ENCODE measurements at places on chromosomes 16 and 17. TPM values are rescaled to one million over a fixed set of nuclear protein-coding genes. Genes with fewer than 3 reads are reported as not detected.
A peak's percentile ranks its signal among the peaks of the same experiment; 100 is the strongest.

GRCh38 chr16:77509796-77510195, 75.0 kb upstream of the ADAMTS18 start:
- no peak for DNase-seq
- no peak overlapping the region for H3K27ac ChIP-seq
- H3K4me1 ChIP-seq = no peaks in the 10 kb centered on the region
- H3K36me3 ChIP-seq = no peaks in the 10 kb centered on the region
- H3K27me3 ChIP-seq = no peaks in the 10 kb centered on the region

- DNase-seq = no peak
- no peaks in the 10 kb centered on the region for H3K27me3 ChIP-seq
- H3K36me3 ChIP-seq = no peaks in the 10 kb centered on the region
- no peaks in the 10 kb centered on the region for H3K4me1 ChIP-seq
- no peak overlapping the region for H3K4me3 ChIP-seq
- H3K27ac ChIP-seq = no peak overlapping the region
Observed at GRCh38 chr16:79800016-79800608, 199.6 kb upstream of the MAF start.

- H3K4me3 ChIP-seq = no peak overlapping the region
- no peak overlapping the region for H3K27ac ChIP-seq
- H3K4me1 ChIP-seq = no peaks in the 10 kb centered on the region
- H3K36me3 ChIP-seq = no peaks in the 10 kb centered on the region
- H3K27me3 ChIP-seq = no peaks in the 10 kb centered on the region
Observed at GRCh38 chr16:83029467-83029866, 402.7 kb downstream of the CDH13 start.

GRCh38 chr17:55162556-55162946, 102.2 kb upstream of the HLF start:
- no peak overlapping the region for H3K27ac ChIP-seq
- no peaks in the 10 kb centered on the region for H3K36me3 ChIP-seq
- no peaks in the 10 kb centered on the region for H3K4me1 ChIP-seq
- no peak overlapping the region for H3K4me3 ChIP-seq
- H3K27me3 ChIP-seq = no peaks in the 10 kb centered on the region

- no peaks in the 10 kb centered on the region for H3K36me3 ChIP-seq
- H3K4me3 ChIP-seq = no peak overlapping the region
- no peaks in the 10 kb centered on the region for H3K4me1 ChIP-seq
- no peak for DNase-seq
- H3K27me3 ChIP-seq = no peaks in the 10 kb centered on the region
Observed at GRCh38 chr17:70772761-70773160, 603.4 kb downstream of the KCNJ2 start.

DNA sequence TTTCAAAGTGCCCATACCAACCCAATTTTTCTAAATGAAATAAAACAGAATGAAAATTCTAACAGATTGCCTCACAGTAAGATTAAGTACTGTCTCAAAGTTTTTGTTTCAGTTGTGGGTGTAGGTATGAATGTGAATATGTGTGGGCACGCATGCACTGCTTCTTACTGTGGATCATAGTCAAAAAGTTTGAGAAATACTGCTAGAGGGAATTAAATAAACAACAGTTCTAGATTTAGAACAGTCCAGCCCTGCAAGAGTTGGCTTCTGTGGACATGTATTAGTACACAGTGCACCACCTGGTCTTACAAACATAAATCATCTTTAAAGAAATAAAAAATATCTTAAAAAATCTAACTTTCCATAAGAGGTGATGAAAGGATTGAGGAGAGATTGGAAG, 8.4 kb downstream of the ZNF652 start:
- H3K27ac ChIP-seq = no peak overlapping the region
- no peak overlapping the region for H3K4me3 ChIP-seq
- no peak for DNase-seq
- H3K36me3 ChIP-seq = no peaks in the 10 kb centered on the region
- H3K4me1 ChIP-seq = peaks cover 48% of the 10 kb centered on the region

- H3K27me3 ChIP-seq = no peaks in the 10 kb centered on the region
- no peaks in the 10 kb centered on the region for H3K36me3 ChIP-seq
- H3K4me3 ChIP-seq = no peak overlapping the region
Observed at GRCh38 chr17:13353590-13353989, 248.1 kb downstream of the HS3ST3A1 start.

DNA sequence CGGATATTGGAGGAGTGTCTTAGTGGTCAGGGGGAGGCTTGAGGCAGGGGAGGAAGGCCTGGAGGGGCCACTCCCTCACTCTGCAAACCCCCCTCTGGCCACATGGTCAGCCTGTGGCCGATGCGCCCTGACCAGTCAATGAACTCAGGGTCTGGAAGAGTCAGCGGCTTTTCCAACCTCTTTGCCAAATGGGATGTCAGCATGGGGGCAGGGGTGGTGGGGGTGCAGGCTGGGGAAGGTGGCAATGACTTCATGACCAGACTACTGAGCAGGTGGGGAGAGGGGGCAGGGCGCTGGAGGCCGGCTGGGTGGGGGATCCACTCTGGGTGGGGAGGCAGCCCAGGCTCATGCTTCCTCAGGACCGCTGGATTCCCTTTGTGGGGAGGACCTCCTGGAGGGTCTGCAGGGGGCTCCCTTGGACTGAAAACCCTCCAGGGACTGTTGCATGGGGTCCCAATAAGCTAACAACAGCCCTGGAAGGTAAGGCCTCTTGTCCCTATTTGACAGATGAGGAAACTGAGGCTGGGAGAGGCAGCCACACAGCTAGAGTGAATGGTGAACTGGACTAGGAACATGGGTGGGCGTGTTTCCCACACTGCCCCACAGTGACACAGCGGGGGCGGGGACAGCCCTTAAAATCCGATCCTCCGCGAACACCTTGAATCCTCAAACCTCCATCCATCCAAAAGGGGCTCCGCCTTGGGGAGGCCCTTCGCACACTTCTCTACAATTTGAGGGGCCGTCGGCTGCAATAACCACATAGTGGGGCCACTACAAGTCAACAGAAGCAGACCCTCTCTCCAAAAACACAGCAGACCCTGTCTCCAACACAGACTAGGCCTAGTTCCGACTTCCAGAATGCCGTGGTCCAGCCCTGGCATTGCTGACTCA, 81.0 kb upstream of the TOB1 start:
- peak overlapping the region; percentile 25 for H3K27ac ChIP-seq
- peaks cover 43% of the 10 kb centered on the region for H3K4me1 ChIP-seq
- no peak overlapping the region for H3K4me3 ChIP-seq
- H3K36me3 ChIP-seq = no peaks in the 10 kb centered on the region

DNA sequence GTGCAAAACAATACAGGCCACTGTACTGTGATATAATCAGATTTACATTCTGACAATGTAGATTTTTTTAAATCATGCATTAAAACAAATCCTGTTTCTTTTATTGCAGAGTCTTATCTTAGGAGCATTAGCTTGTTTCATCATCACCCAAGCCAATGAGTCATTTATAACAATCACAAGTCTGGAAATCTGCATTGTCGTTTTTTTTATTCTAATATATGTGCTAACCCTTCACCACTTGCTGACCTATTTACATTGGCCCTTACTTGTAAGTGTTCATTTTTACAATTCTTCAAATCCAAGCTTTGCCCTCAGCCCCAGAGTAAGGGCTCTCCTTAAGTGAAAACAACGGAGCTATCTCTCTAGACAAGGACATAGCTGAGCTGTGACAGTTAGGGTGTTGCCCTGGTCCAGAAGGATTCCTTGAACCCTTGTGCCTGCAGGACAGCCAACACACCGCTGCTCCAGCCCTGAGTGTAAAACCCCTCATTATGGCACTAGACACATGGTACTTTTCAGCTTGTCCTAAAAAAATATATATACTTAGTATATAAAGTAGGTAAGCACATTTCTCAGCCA, 3.7 kb downstream of the CMTM1 start:
- no peaks in the 10 kb centered on the region for H3K4me1 ChIP-seq
- H3K27me3 ChIP-seq = no peaks in the 10 kb centered on the region
- DNase-seq = no peak
- no peak overlapping the region for H3K4me3 ChIP-seq
- peaks cover 3% of the 10 kb centered on the region for H3K36me3 ChIP-seq
- no peak overlapping the region for H3K27ac ChIP-seq

PLEKHH3 gene
- total RNA-seq = 0.70 TPM

GRCh38 chr16:29316761-29317183, 89.7 kb downstream of the NPIPB11 start:
- H3K27me3 ChIP-seq = no peaks in the 10 kb centered on the region
- H3K4me1 ChIP-seq = no peaks in the 10 kb centered on the region
- no peak overlapping the region for H3K4me3 ChIP-seq
- no peak for DNase-seq
- H3K27ac ChIP-seq = no peak overlapping the region
- no peaks in the 10 kb centered on the region for H3K36me3 ChIP-seq

DNA sequence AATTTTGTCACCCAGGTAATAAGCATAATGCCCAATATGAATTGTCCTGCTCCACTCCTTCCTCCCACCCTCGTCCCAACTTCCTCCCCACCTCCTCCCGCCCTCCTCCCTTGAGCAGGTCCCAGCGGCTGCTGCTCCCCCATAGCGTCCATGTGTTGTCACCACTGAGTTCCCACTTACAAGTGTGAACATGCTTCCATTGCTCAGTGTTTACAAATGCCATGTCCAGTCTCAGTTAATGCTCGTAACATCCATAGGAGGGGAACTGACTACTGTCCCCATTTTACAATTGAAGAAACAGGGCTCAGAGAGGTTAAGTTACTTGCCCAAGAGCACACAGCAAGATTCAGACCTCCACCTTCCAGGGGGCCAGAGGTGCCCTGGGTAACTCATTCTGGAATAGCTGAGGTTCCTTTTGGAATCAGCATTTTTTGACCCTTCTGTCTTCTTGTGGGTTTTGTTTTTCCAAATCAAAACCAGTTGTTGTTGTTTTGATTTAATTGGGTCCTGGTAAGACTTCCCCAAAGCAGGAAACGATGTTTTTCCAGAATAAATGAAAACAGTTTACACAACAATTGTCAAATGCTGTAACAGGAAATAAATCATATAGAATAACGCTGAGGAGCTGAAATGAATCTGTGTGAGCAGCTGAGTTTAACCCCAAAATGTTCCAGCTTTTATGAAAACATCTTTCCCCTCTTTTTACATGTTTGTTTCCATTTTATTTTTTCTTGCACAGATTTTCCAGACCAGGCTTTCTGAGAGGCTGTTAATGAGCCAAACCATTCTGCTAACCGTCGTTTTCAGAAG, 73.9 kb downstream of the ZDHHC7 start:
- H3K27me3 ChIP-seq = no peaks in the 10 kb centered on the region
- H3K36me3 ChIP-seq = no peaks in the 10 kb centered on the region
- no peak for DNase-seq
- H3K4me1 ChIP-seq = no peaks in the 10 kb centered on the region
- no peak overlapping the region for H3K27ac ChIP-seq

- peaks cover 70% of the 10 kb centered on the region for H3K36me3 ChIP-seq
- no peaks in the 10 kb centered on the region for H3K4me1 ChIP-seq
- H3K4me3 ChIP-seq = no peak overlapping the region
- no peak overlapping the region for H3K27ac ChIP-seq
Observed at GRCh38 chr16:84055366-84055765, 12.8 kb upstream of the SLC38A8 start.

SLFN11 gene
- total RNA-seq = 39.5 TPM

ITGA2B gene
- total RNA-seq = 0.31 TPM

All from CD8-positive, alpha-beta memory T cell (primary cell).